ENCODE measurements at places on chromosomes 5 and 9.

- ATAC-seq: no peak
These were observed 72.0 kb upstream of the RAI14 start for GRCh38 chr5:34584165-34584564.

DNA sequence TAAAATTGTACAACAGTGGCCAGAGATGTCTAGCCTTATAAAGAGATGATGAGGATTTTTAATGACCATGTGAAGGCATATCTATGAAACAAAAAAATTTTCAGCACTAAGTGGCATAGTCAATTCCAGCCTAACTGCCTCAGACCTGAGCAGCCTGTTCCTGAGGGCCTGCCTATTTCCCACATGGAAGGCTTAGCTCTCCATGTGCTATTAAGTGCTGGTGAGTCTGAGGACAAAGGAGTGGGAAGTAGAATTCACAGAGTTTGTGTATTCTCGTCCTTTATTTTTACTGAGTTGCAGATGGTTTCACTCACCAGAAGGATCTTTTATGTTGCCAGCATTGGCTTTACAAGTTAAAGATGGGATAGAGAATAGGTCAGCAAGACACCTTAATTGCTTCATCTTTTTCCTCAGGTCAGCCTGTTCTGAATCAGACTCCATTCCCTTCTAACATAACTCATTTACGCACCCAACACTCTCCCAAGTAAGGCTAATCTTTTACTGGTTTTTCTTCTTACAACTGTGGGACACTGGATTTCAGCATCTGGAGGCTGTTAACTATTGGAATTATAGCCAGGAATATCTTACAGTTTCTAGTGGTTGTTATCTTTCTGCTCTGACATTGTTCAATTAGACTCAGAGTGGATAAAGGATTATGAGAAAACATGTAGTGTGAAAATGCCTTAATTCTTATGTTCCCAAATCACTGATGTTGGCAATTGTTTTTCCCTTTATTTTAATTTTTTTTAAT is 76.8 kb downstream of the ISOC1 start:
- no peak for ATAC-seq

DNA sequence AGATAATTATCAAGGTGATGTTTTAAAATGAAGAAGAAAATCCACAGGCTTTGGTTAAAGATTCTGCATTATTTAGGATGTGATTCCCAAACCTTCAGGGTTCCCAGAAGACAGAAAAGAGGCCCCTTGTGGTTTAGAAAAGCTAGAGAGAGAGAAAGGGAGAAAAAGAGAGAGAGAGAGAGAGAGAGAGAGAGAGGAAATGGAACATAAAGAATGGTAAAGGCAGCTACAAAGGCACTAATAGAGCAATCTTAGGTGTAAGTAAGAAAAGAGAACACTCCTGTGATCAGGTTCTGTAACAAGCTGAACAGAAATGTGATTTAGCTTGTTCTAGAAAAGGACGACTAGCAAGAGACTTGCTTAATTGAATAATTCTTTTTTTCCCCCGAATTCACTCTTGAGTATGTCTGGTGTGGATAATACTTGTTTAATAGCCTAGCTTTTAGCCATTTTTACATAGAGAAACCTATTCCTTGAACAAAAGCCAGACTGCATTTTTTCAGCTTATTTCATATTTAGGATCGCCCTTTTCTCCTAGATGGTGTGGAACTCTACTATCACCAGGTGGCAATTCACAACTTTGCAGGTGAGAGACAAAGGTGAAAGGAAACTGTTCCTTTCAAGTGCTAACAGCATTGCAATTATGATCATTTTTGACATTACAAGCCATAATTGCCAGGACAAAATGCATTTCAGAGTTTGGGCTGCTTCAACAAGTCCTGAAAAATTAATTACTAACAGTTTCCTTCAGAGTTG is 57.6 kb upstream of the SH3GL2 start:
- ATAC-seq: no peak

GRCh38 chr9:95510709-95511615 is 5.8 kb downstream of the PTCH1 start:
- ATAC-seq: peak; percentile 70

DNA sequence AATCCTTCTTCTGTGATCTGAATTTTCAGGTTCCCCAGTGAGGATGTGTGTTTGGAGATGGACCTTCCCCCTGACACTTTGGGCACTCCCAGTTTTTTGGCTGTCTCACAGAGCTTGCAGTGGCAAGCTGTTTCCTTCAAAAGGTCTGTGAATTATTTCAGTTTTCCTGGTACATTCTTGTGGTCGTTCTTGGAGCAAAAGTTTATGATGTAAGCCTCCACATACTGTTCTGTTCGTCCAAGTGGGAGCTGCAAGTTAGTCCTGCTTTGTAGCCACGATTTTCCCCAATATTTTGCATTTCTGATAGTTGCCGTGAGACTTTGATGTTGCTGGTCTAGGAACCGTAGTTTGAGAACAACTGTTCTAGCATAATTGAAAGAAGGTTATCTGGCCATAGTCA is 88.3 kb downstream of the MTAP start:
- ATAC-seq: no peak

GRCh38 chr5:96177303-96177869 is 215.7 kb upstream of the ELL2 start:
- ATAC-seq: peak; percentile 36

- no peak for ATAC-seq
These were observed 14.8 kb downstream of the GGTA1 start for GRCh38 chr9:121484651-121485446.

- no peak for ATAC-seq
These were observed 450.2 kb downstream of the NR2F1-AS1 start for GRCh38 chr5:93130624-93131490.

DNA sequence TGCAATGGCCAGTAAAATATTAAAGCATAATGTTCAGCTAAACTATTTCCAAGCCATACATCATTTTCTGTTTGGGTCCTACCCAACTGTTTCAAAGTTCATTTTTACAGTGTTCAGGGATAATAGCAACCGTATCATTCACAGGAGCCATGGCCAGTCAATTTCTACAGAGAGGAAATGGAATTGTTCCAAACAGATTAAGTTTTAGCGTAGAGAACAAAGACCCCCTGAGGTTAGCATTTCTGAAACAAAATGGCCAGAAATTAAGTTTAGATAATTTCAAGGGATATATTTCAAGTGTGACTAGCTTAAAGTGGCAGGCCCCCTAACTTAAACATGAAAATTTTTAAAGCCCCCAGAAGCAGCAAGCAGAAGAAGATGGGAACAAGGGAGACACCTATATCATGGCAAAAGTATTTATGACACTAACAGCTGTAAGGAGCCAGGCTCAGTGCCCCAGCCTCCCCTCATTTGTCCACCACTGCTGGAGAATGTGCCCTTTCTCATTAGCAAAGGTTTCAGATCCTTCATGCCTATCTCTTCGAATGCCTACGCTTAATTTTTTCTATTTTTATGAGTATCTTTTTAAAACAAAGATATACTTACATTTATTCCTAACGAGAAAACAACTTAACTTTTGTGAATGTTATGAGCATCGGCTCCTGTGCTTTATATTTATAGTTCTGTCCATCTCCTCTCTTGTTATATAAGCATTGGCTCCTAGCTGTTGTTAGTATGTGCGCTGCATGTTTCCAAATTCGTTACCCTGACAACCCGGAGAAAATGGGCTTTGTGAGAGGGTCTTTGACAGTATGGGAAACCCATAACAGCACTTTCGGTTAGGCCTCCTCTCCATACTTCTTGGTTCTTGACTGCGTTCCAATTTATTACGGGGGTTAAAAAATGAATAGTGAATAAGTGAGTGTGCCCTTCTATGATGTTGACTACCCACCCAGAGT is 116.3 kb downstream of the MED27 start:
- ATAC-seq: no peak

- no peak for ATAC-seq
These were observed 12.3 kb downstream of the CRAT start for GRCh38 chr9:129098328-129098727.

DNA sequence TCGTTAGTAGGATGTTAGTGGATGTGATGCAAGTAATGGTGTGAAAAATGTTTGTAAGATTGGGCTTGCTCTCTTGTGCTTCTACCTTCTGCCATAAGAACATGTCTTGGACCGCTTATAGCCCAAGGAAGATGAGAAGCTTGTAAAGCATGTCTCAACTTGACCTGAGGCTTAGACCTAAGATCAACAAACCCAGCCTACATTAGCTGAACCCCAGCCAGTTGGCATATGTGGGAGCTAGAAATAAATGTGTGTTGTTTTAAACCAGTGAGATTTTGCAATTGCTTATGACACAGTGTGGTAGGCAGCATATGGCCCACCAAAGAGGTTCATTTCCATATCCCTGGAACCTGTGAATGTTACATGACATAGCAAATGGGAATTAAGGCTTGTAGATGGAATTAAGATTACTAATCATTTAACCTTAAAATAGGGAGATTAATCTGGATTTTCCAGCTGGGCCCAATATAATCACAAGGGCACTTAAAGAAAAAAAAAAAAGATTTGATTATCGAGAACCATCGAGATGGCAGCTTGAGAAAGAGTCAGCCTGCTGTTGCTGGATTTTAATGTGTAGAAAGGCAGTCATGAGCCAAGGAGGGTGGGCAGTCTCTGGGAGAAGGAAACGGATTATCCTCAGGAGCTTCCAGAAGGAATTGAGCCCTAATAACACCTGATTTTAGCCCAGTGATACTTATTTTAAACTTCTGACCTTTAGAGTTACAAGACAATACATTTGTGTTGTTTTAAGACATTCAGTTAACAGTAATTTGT is 27.3 kb upstream of the EDIL3 start:
- ATAC-seq: no peak

- ATAC-seq: no peak
These were observed 90.6 kb upstream of the ICE1 start for GRCh38 chr5:5331848-5332247.

GRCh38 chr5:100780376-100780870 is 122.7 kb downstream of the ST8SIA4 start:
- ATAC-seq: peak; percentile 83

- no peak for ATAC-seq
These were observed 54.0 kb downstream of the FOXD1 start for GRCh38 chr5:73394610-73395009.

DNA sequence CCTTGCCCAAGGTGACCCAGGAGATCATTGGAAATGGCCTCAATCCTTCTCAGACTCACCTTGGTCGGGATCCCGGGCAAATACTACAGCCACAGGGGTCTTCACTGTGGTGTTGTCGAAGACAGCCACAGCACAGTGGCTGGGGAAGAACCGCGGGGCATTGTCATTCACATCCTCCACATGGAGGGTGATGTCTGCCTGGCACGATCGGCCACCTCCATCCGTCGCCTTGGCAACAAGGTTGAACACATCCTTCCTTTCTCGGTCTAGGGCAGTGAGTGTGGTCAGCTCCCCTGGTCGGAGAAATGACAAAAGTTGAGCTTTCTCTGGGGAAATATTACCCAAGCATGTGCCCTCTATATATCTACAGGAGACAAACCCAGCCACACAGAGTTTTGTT is 56.8 kb downstream of the FAT2 start:
- no peak for ATAC-seq

GRCh38 chr5:80799041-80799440 is 144.3 kb upstream of the DHFR start:
- no peak for ATAC-seq

DNA sequence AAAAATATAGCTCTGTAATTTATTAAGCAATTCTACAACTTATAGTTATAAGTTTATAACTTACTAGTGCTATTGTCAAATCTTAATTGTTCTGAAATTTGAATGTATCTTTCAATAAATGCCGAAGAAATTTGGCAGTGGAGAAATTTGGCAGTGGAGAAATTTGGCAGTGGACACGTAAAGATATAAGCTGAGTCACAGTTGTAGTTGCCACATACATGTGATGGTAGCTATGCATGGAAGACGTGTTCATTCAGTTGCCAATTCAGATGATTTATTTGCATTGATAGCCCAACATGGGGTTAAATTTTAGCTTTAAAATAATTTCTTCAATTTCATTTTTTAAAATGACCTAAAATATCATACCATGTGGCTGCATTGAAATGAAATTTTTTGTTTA is 127.8 kb upstream of the NR4A3 start:
- no peak for ATAC-seq

DNA sequence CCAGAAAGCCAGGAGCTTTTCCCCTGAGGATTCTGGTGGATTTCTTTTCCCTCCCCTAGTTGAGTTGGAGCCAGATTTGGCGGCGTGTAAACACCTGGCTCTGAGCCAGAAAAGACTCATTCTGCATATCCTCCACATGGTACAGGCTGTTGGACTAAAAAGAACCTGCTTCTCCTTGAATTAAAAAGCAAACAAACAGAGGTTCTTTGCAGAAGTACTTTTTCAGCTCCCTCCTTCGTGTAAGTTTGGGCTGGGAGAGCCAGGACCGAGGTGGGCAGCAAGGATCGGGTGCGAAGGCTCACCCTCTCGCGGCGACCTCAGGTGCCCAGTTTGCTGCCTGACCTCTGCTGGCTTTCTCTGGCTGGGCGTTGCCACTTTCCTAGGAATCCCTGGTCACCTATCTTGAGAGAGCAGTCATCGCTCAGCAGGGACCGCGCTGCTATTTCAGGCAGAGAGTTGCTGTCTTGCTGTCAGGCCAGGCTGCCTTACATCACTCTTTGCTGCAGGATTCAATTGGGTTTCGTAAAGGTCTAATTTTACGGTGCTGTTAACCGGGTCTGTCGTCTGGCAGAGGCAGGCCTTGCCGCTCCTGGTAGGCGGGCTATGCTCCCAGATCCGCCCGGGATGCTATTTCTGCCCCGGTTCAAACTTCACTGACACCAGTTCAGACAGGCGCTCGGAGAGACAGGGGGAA is 3.2 kb downstream of the PAPPA start:
- no peak for ATAC-seq

- no peak for ATAC-seq
These were observed at the start of gene CDH6 for GRCh38 chr5:31193591-31194467. Gene CDH6, plus strand, starts transcription at chr5:31193686. Its CDS starts 73,788 bp downstream, at chr5:31267474.

- no peak for ATAC-seq
These were observed 4.3 kb upstream of the IRX4 start for GRCh38 chr5:1886846-1887587.

DNA sequence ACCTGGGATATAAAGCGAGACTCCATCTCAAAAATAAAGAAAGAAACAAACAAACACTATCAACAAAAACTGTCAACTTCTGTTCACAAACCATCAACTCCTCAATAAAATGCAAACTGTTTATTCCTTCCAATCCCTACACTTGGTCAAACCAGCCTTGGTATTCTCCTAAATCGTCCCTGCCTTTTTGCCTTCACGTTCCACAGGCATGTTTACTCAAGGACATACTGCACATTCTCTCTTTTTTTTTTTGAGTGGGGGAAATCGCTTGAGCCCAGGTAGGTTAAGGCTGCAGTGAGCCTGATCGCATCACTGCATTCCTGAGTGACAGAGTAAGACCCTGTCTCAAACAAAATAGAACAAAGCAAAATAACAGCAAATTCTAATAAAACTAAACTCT is 13.0 kb downstream of the UBAP2 start:
- ATAC-seq: no peak

Data from activated CD4-positive, CD25-positive, alpha-beta regulatory T cell treated with anti-CD3 and anti-CD28 coated beads, Interleukin-2, amount 50 U/mL, for 24 hours (primary cell).